Foreskin keratinocyte (primary cell): ENCODE measurements at places on chromosomes 6 and 20. TPM values are rescaled to one million over a fixed set of nuclear protein-coding genes. Genes with fewer than 3 reads are reported as not detected.

The ZC2HC1B gene
- not detected in 2 replicates for total RNA-seq

- no peak for DNase-seq
These were observed 12.8 kb upstream of the RPS10 start for GRCh38 chr6:34438705-34439104.

The RIPOR2 gene
- 0.04 TPM in 1 of 2 replicates, not detected in the other for total RNA-seq

- no peak for DNase-seq
These were observed 14.0 kb downstream of the ARHGAP18 start for GRCh38 chr6:129696028-129696418.

DNA sequence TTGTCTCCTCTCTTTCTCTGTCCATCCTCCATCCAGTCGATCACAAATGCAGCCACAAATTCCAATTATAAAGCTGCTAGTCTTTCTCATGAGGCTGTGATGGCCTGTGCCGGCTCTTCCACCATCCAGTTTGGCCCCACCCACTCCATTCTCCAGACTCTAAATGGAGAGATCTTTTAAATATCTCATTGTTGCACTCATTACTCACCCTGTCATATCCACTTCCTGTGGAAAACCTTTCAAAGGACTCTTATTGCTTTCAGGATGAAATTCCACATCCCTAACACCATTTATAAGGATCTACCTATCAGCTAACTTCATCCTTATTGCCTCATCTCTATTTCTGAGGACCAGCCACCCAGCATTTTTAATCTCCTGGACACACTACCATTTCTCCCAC lies 70.6 kb downstream of the NRN1 start:
- DNase-seq, result peak; percentile 9

The SRMS gene
- 0.11 and 0.17 TPM in 2 replicates for total RNA-seq

The TMEM151B gene
- under 0.01 TPM in 1 of 2 replicates, not detected in the other for total RNA-seq

The TMEM200A gene
- 51.2 and 134 TPM in 2 replicates for total RNA-seq

DNA sequence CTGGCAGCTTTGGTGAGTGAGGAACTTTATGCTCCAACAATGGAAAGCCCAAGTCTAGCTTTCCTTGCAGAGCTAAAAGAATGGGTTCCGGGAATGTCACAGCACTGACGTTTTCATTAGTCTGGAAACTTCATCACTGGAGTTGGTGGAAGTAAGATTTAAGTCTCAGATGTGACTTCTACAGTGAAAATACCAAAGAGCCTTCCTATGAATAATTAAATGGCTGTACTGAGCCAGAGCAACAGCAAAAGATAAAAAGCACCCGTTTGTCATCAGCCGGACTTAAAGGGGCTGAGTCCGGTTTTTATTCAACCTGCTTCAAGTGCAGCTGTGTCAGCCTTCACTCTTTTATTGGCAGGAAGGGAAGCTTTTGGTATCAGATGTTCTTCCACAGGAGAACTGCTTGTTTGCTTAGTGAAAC lies 46.5 kb upstream of the SHLD1 start:
- DNase-seq, result no peak

- no peak for DNase-seq
These were observed 10.9 kb downstream of the BANF2 start for GRCh38 chr20:17710379-17711266.

The SLC35D3 gene
- not detected in 2 replicates for total RNA-seq

DNA sequence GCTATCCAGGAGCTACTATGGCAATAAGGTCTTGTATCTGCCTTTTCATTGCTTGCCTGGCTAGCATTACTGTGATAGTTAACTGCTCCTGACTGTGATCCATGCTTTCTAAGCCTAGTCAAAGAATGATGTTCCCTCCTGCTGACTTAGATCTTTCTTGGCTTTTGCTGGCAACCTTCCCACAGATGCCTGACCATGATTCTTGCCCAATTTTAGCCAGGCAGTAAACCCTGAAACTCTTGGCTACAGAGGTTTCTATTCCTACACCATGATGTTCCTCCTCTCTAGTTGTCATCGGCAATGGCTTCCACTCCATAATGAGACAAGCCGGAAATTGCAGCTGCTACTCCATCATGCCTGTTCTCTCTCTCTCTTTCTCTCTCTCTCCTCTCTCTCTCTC lies 238.1 kb downstream of the HAO1 start:
- no peak for DNase-seq

DNA sequence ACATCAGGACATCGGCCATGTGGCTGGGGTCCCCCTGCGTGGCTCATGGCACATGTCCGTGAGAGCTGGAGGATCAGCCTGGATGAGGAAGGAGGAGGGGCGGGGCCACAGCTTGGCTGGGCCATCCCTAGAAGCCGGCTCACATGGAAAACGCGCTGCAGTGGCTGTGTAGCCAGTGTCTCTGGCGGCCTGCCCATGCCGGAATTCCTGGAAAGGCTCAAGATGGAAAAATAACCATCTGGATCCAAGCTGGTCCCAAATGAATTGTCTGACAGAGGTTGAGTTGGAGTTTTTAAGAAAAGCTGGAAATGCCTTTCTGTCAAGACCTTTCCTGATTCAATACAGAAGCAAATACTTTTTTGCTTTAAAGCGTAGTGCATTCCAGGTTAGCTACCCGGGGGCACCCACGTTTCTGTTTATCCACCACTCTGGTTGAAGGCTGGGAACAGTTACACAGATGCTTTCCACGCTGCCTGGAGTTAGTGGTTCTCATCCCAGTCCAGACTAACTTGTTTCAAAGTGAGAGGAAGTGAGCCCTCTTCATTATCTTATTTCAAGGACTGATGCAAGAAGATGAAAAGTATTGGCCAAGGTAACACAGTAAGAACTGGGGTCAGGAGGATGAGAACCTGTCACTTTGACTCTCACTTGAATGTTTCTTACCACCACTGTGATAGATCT lies 99.0 kb downstream of the GMPR start:
- DNase-seq, result no peak

- DNase-seq, result no peak
These were observed 52.1 kb upstream of the PLCB1 start for GRCh38 chr20:8079976-8080375.

GRCh38 chr6:125066964-125067363 lies 86.6 kb upstream of the TPD52L1 start:
- peak; percentile 46 for DNase-seq

The CALHM6 gene
- total RNA-seq, result 3.0 and 3.2 TPM in 2 replicates

The ANKRD66 gene
- not detected in 2 replicates for total RNA-seq

The CDK5RAP1 gene
- total RNA-seq, result 32.9 and 43.0 TPM in 2 replicates

- peak; percentile 80 for DNase-seq
These were observed 430 bp upstream of the FAM110A start for GRCh38 chr20:833121-833449.

- no peak for DNase-seq
These were observed 91.2 kb upstream of the ADTRP start for GRCh38 chr6:11869672-11870340.

The TRIM15 gene
- not detected in 2 replicates for total RNA-seq

GRCh38 chr20:35312318-35312717 lies 20.1 kb upstream of the FAM83C start:
- peak; percentile 87 for DNase-seq

The LRRC73 gene
- 0.37 and 0.39 TPM in 2 replicates for total RNA-seq

DNA sequence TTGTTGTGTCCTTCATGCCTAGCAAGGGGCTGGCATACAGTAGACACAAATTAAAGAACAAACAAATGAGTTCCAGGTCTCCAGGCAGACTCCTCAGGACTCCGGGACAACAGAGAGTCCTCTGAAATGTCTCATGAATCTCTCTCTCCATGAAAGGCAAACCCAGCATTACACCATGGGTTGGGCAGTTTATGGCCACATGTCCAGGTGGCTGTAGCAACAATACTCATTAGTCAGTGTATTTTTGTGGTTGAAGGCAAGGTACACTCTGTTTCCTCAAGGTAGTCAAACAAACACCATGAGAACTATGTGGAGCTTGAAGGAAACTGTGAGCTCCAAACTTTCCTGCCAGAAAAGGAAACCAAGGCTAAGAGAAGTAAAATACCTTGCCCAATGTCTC lies 62.2 kb downstream of the KCNB1 start:
- DNase-seq, result peak; percentile 46

DNA sequence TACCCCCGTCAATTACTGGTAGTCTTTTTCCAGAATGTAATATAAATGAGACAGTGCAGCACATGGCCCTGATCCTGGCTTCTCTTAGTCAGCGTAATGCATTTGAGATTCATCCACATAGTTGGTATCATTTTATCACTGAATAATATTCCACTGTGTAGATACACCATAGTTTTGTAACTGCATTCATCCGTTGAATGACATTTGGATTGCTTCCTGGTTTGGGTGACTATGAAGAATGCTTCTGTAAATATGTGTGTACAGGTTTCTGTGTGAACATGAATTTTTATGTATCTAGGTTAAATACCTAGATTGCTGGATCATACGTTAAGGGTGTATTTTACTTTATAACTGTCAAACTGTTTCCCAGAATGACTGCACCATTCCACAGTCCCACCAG lies 62.6 kb upstream of the STMND1 start:
- DNase-seq, result peak; percentile 40

GRCh38 chr6:7763881-7764280 lies 38.0 kb downstream of the BMP6 start:
- no peak for DNase-seq

DNA sequence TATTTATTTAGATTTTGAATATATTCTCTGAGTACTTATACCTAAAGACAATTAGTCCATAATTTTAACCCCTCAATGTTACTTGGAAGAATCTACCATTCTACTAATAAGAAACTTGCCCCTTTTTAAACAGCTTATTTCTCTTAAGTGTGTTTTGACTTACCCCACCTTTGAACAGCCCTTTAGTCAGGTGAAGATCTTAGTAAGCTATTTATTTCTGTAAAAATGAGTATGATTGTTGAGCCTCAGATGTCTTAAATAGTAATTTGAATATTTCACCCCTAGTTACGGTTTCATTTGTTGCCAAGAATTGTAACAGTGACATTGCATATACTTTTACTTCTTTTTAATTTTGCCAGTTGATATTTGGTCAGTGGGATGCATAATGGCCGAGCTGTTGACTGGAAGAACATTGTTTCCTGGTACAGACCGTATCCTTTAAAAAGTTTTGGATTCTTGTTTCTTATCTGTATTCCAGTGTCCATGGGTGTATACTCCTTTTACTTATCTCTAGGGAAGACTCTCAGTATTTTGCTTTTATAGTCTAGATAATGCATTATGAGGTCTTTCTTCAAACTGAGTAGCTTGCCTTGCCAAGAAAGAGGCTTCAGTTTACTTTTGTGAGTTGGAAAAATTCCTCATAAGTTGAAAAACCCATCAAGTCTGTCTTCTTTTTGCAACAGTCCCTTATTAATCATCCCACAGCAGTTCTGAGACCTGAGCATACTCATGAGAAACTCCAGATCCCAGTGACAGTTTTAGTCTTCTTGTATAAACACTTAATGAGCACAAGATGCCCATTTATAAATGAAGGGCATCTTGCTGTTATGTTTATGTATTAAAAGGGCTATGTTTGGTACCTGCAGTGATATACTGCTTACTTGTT lies 48.8 kb downstream of the MAPK14 start:
- DNase-seq, result no peak

The SLC2A10 gene
- total RNA-seq, result 0.11 and 0.37 TPM in 2 replicates

DNA sequence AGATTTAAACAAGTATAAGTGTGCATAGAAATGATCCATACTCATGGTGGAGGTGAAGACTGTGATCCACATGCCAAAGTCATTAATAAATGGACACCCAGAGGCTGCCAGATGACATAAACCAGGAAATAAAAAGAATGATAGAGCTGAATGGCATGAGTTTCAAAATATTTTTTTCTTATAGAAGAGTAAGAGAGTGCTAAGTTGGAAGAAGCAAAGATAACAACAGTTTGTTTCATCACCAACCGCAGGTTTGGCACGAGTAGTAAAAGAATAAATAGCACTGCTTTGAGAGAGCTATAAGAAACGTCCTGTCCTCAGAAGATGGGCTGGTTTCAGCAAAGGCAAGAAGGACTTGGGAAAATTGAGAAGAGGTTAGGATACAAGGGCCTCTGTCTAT lies 246.9 kb downstream of the UBE3D start:
- DNase-seq, result peak; percentile 47

DNA sequence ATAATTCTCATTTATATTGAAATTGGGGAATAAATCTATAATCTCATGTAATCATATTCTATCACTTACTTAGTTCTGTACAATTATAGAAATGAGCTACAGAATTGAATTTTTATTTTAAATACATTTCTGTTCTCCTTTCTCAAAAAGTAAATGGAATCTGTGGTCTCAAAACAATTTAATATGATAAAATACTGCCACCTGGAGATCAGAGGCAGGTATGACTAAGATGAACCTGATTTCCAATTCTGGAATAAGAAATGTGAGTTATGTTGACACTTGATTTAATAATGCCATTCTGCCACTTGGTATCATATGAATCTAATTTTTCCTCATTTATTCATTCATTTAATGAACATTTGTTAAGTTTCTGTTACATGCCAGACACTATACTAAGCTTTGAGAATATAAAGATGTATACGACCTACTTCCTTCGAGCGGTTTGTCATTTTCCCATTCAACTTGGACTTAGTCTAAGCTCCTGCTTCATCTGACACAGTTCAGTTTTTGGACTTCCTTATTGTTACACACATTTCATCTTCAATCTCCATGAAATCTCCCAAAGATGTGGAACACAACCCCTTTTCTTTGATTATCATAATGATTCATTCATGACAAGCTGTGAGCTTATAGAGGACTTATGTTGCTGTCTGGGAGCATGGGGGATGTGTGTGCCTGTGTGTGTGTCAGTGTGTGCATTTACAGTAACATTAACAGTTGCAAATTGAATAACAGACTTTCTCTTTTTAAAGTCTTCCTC lies 7.5 kb upstream of the CCDC28A start:
- DNase-seq, result no peak

GRCh38 chr20:17505636-17506517 lies 25.3 kb downstream of the BFSP1 start:
- peak; percentile 92 for DNase-seq

The CRISP3 gene
- not detected in 2 replicates for total RNA-seq

DNA sequence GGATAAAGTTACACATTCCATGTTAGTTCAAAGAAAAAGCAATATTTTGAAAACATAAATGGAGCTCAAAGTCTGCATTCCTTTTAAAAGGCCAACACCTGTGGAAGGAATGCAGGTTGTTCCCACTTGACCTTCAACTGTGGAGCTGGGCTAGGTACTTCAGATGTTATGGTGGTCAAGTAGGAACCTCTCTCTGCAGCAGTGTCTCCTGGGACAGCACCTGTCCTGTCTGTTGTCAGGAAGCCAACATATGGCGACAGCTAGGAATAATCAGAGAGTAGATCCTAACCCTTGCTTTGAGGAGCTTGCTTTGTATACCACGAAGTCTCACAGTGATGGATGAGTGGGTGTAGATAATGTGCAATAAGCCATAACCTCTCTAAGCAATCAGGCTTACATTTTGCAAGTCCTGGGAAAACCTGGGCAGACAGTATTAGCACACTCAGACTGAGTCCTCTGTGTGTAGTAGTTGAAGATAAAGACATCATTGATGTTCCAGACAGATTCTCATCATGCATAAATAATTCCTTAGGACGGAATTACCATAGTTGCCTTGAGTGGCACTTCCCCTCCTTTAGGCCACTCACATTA lies 347.5 kb downstream of the PRL start:
- no peak for DNase-seq

The ADGRF4 gene
- 2.8 and 3.3 TPM in 2 replicates for total RNA-seq

DNA sequence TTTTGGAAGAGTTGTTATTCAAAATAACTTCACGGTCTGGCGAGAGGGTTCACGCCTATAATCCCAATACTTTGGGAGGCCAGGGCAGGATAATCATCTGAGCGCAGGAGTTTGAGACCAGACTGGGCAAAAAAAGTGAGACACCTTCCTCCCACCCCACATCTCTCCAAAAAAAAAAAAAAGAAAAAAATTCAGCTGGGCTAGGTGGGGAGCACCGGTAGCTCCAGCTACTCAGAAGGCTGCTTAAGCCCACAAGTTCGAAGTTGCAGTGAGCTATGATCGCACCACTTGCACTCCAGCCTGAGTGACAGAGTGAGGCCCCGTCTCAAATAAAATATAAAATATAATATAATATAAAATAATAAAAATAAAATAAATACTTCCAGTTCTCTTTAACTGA lies 10.4 kb downstream of the OR2B2 start:
- DNase-seq, result no peak
